Caudate nucleus (tissue), 63 donors: ENCODE measurements at places on chromosomes 4 and X.

DNA sequence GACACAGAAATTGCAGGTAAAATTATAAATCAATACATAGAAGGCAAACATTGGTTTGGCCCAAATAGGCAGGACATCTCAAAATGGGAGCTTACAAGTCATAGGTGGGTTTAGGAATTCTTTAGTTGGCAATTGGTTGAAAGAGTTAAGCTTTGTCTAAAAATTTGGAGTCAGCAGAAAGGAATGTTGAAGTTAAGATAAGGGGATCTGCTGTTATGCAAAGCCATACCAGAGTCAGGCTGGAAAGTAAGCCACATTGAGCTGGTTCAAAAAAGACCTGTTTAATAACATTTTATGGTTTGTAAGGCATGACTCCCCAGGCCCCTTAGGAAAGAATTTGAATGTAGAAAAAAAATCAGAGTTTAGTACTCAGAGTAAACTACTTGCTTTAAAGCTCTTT, 92.6 kb downstream of the IL13RA2 start:
- DNase-seq: no peak

- no peak for DNase-seq
These were observed 456.7 kb downstream of the GLUD2 start for GRCh38 chrX:121504153-121504552.

DNA sequence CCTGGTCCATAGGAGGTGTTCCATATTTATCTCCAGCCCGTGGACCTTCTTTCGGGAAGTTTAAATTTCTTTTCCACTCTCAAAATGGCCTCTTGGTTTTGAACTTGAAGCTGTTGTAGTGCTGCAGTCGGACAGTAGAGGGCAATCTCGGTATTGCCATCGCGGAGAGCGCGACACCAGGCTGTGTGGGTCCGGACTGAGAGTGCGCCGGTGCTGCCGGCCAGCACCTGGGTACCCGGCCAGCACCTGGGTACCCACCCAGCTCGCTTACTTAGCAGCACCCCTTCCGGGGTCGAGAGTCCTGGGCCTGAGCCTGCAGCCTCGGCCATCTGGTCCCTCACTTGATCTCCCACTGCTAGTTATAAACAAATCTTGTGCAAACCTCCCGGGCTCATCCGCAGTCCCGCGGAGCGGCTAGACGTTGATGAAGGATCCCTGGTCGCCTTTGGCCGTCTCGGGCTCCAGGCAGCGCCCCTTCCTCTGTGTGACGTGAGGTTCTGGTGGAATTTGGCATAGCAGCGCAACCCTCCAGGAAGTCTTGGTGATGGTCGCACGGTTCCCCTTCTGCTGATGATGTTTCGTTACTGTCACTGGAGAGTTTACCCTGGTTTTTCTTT, 18.0 kb downstream of the FAM9A start:
- DNase-seq: peak; percentile 54

- no peak for DNase-seq
These were observed 61.3 kb upstream of the PRRG1 start for GRCh38 chrX:37287741-37288444.

DNA sequence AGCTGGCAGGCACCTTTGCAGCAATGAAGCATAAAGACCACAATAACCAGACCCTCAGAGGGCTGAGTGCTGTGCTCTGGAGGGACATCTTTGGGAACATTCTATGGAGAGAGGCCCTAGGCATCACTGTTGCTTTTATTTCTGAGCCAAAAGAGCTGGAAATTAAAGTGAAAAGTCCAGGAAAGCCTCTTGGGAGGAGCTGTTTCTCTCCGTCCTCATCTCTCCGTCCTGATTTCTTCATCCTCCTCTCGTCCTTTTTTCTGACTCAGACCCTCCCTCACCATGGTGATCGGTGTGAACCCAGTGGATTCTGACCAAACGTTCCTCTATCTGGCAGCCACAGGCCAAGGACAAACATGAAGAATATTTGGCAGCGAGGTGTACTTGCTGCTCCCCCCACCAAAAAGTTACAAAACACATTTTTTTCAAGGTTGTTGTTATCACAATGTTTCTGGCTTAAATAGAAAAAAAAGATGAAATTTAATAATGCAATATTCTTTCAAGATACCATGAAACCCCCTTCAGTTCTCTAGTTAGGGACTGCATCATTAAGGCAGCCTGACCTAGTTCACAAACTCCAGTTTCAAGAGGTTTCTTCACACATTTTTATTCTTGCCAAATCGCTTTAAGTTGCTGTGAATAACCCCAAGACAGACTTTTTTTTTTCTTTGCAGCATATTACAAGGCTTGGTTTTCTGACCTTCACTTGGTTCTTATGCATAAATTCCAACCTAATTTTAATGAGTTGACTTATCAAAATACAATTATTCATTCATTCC, 80.2 kb downstream of the SCD5 start:
- no peak for DNase-seq

DNA sequence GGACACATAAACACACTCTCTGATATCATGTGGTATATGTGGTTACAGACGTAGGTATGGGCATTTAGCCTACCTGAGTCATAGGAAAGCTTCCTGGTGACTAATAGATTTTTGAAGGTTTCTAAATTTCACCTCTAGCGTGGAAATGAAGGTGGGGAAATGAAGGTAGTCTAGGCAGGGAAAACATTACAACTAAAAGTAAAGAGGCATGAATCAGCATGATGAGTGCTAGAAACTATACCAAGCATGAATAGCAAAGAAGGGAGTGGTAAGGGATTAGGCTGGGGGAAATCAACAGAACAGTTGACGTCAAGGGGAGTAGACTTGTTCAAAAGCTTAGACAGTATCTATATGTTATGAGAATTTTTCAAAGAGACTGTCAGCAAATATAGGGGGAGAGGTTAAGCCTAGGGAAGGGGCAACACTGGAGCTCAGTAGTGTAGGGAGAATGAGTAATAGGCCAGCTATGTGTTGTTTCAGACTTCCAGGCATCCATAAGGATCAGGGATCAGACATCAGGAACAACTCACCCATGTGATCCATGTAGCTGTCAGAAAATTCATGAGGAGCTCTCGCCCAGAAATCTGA, 279.3 kb upstream of the DIPK2B start:
- no peak for DNase-seq

- no peak for DNase-seq
These were observed 151.0 kb downstream of the SH2D1A start for GRCh38 chrX:124497386-124497785.

GRCh38 chrX:139203651-139204570, 326.6 kb upstream of the F9 start:
- no peak for DNase-seq

DNA sequence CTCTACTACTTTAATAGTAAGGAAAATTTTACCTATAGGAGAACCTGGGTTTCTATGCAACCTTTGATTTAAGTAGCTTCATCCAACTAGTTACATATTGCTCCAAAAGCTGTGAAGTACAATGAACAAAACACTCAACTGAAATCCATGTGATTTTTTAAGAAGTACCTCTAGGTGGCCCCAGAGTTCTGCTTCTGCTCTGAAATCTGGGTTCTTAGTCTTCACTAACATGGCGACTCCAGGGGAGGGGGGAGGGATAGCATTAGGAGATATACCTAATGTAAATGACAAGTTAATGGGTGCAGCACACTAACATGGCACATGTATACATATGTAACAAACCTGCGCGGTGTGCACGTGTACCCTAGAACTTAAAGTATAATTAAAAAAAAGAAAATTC, 73.4 kb upstream of the MAGEB2 start:
- no peak for DNase-seq

- no peak for DNase-seq
These were observed 176.3 kb upstream of the PITX2 start for GRCh38 chr4:110799211-110799610.

GRCh38 chrX:70998411-70999027, 67.6 kb upstream of the SLC7A3 start:
- peak; percentile 5 for DNase-seq

DNA sequence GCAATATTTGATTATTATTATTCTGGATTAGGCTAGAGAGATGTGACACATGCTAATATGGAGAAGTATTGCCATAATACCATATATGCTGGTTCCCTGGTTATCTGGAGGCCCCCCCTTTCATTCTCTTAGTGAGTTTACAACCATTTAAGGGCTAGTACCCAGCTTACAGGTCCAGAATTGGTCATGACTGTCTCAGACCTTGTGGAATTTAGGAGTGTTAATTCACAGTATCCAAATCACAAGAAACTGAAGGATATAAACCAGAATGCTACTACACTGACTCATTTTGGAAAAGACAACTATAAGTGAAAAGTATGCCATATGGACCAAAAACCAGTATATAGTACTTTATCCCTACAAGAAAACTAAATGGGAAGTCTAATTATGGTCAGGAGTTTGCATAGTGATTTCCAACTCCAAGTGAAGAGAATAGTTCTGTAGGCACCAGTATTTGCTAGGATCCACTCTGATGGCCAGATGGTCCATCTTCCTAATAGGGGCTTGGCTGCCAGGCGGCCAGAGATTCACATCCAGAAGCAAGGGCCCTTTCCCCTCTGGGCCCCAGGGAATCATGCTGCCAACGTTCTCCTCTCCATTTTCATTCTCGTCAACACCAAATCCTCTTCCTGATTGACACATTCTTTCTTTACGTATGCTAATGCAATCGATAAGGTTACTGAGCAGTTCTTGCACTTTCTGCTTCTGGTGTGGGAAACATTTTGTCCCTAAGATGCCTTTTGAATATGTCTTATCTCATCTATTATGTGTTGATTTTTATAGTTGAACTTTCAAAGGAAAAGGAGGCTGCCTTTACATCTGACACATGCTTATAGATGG, 123.6 kb downstream of the SHROOM3 start:
- no peak for DNase-seq

DNA sequence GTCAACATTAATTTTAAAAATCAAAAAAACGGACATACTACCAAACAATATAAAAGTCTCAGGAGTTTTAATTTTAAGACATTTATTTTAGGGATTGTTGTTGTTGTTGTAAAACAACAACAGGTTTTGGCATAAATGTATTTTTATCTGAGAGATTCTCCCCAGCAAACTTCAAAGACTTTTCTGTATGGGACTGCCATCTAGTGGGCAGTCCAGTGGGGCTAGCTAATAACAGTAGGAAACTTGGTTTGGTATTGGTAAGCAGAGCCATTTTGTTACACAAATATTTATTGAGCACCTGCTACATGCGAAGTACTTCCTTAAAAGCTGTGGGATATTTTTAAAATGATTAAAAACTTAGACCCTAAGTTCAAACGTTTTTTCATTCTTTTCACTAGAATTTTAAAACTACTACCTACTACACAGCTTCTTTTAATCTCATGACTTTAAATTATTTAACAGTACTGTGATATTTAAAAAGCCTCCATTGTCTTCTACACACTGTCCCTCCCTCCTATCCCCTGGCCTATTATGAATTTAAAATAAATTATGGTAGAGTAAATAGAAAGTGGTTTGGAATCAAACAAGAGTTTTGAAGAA, 1028.4 kb upstream of the INTU start:
- no peak for DNase-seq

DNA sequence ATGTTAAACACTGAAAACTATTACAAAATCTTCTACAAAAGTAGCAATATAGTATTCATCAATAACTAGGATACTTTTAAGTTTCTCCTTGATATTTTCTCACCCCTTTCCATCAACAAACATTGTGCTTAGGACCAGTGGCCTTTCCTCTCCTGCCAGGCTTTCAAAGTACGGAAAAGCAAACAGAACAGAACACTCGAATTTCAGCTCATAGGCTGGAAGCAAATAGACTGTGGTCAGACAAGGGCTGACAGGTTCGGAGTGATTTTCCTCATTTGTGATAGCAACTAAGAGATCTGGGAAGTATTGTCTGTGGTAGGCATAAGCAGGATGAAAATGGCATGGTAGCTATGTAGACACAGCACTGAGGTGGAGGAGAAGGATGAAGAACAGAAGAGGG, 68.6 kb upstream of the SORBS2 start:
- no peak for DNase-seq

DNA sequence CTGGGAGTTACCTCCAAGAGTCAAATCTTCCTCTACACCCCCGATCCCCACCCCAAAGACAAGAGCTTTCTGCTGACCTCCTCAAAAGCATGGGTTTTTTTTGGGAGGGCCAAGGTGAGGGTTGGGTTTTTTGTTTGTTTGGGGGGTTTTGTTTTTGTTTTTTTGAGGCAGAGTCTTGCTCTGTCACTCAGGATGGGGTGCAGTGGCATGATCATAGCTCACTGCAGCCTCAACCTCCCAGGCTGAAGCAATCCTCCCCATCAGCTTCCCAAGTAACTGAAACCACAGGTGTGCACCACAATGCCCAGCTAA, 18.7 kb upstream of the WFS1 start:
- DNase-seq: no peak

- DNase-seq: no peak
These were observed 46.0 kb downstream of the KLHL34 start for GRCh38 chrX:21612154-21612553.

DNA sequence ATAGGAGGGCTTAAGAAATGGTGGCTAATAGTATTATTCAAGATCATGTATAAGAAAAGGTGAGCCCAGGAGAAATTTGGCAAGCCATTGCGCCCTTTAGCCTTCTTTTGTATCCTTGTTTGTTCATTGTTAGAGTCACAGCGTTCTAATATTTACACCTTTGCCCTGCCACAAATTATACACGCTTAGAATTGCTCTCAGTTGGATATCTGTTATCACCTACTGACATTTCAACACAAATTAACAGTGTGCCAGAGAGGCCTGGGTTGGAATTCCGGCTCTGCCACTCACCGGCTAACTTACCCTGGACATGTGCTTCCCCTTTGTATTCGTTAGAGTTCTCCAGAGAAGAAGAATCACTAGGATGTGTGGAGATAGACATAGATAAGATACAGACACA, 148.7 kb upstream of the KIT start:
- no peak for DNase-seq

GRCh38 chr4:8643441-8643840, 50.9 kb downstream of the CPZ start:
- no peak for DNase-seq

GRCh38 chr4:75939890-75940691, 722 bp downstream of the NAAA start:
- peak; percentile 24 for DNase-seq

GRCh38 chrX:16903274-16904022, 33.3 kb upstream of the RBBP7 start:
- DNase-seq: no peak

DNA sequence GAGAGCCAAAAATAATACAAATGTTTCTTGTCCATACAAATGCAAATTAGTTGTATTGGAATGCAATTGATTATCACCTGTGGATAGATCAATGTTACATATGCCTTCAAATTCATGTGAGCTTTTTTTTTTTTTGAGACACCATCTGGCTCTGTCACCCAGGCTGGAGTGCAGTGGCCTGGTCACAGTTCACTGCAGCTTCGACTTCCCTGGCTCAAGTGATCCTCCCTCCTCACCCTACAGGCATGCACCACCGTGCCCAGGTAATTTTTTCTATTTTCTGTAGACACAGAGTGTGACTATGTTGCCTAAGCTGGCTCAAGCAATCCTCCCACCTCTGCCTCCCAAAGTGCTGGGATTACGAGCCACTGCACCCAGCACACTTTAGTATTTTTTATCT, 38.6 kb upstream of the TMEM184C start:
- no peak for DNase-seq

DNA sequence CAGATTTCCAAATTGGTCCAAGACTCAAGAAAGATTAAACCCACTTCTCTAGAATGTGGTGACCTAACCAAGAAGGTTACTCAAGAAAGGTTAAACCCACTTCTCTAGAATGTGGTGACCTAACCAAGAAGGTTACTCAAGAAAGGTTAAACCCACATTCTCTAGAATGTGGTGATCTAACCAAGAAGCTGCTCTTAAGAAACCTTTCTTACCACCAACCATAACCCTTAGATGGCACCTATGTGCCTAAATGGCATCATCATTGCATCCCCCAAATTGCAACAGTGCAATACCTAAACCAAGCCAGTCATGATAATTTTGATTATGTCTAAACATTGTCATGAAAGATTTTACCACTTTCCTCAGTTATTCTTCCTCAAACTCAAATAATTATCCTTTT, 49.2 kb downstream of the IDS start:
- DNase-seq: no peak
